ENCODE measurements at places on chromosomes 3 and 15. TPM values are rescaled to one million over a fixed set of nuclear protein-coding genes. Genes with fewer than 3 reads are reported as not detected.

DNA sequence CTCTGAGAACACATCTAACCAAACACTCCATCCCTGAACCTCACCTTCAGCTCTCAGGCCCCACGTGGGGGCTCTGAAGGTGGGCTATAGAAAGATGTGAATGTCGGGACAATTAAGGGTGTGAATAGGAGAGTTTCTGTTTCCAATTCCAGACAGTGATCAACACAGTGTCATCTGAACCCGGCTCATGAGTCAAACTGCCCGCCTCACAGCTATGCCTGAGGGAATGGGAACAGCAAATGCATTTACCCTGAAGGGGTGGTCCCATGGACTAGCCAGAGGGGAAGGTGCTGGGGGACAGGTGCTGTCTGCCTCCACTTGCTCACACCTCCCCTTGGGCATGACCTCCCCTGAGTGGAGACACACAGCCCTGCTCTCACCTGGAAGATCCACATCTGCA, 6.3 kb downstream of the RTP2 start:
- no peak for DNase-seq

GRCh38 chr3:129838086-129838485, 55.4 kb downstream of the TMCC1 start:
- no peak for DNase-seq

VGLL3 gene
- total RNA-seq, result 97.3 TPM

GRCh38 chr15:89912674-89913396, at the start of gene ARPIN:
TSS of gene ARPIN (minus strand) at chr15:89912952. CDS start at chr15:89912835, 117 bp downstream.
- peak; percentile 32 for DNase-seq
